Stimulated activated CD8-positive, alpha-beta memory T cell treated with anti-CD3 and anti-CD28 coated beads, Interleukin-2, amount 100 ng/mL, for 1 hour (primary cell): ENCODE measurements at places on chromosomes 5 and 9.

DNA sequence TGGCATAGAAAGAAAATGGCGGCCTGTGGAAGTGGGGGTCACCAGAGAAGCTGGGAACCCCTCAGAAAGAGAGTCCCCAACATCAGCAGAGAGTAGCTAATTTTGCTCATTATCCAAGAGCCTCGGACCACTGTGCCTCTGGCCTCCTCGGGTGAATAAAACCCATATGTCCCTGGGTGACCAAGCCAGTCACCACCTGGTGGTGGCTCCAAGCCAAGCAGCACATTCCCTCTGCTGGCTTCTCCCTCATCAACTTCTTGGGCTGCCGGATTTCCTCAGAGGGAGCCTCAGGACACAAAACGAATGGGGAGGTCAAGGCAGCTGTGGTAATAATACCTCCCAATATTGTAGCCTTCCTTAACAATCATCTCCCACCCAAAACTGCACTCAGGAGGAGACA, 242.5 kb downstream of the NFIB start:
- no peak for DNase-seq

DNA sequence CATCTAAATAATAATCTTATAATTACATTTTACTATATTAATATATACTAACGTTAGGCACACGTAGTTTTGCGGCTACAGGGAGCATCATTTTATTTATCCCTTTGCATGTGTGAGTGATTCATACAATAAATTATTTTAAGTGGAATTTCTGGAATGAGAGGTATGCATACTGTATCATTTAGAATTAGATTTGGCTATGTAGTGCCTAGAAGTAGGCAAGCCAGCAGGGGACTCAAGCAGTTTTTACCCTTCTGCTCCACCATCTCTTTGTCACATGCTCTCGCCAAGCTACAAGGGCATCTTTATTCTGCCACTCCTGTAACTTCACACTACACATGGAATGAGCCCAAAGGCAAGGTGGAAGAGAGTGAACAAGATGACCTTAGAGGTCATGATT, 60.8 kb downstream of the MEGF10 start:
- DNase-seq: no peak

DNA sequence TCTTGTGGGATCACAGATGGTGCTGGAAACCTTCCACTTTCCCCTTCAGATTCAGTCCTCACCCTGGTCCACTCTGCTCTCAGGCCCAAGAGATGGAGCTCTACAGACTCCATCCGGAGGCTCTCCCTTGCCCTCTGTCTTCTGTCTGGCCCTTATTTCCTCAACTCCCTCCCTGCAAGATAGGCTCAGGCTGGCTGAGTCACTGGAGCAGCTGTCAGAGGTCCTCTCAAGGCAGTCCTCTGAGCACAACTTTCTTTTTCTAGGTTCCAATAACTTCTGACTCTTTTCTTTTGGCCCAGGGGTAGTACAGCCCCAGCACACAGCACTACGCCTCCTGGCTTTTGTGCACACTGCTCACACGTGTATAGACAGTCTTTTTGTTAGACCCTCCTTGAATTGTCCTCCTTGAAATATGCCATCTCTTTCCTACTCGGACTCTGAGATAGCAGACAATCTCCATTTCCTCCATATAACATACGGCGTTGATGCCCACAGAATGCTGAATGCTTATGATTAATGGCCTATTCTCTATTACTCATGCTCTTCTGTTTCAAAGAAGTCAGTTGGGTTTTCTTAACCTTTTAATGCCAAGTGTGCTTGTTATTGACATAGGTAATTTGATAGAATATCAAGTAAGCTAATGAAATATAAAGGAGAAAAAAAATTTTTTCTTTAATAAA, 193.1 kb downstream of the SLC12A2 start:
- no peak for DNase-seq

GRCh38 chr5:138051441-138052296, 18.8 kb upstream of the FAM13B start:
- DNase-seq: no peak

DNA sequence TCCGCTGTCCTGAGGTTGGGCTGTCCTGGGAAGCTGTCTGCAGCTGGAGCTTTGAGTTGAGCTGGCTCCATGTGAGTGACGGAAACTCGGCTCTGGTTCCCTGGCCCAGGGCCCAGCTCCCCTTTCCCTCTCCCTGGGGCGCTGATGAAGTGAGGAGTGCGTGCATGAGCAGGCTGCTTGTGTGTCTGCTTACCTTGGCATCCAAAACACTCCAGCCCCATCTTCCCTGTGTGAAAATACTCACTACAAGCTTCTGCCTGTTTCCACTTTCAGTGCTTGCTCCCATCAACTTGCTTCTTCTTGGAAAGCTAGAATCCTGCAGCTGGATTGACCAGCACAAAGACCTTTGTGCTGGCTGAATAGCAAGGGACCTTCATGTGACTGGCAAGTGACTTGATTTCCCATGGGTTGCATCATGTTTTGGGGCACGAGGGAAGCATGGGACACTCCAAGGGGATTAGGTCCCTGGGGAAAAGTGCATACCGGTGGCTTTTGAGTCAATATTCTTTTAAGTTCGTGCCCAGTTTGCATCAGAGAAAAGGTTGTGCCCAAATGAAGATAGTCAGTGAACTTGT, 198.1 kb downstream of the GADD45G start:
- DNase-seq: no peak

DNA sequence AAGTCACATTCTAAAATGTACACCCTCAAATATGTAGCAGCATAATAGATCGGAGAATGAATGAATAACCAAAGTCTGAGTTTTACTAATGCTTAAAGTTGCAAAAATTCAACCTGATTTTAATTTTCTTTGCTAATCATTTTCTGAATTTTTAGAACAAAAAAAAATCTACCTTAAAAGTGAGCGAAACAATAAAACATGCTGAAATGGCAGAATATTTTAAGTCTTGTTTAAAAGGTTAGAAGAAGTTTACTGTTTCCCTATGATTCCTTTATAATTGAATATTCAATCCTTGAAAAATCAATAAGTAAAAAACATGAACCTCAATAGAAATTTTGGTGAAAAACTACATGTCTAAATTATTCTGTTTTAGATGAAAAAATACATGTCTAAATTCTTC, 27.1 kb upstream of the ZNF462 start:
- DNase-seq: no peak

DNA sequence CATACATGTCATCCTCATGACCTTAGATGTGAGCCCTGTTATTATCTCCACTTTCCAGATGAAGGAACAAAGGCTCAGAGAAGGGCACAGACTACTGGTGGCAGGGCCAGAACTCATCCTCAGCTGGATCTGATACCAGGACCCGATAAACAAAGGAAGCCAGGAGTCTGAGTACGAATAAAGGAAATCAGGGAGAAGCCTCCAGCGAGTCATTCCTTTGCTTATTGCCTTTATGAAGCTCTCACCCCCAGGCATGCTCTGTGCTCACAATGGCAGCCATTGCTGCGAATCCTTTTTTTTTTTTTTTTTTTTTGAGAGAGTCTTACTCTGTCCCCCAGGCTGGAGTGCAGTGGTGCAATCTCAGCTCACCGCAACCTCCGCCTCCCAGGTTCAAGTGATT, 130.1 kb downstream of the GAPVD1 start:
- no peak for DNase-seq

GRCh38 chr5:141680751-141681201, 1.3 kb downstream of the ARAP3 start:
- DNase-seq: no peak

DNA sequence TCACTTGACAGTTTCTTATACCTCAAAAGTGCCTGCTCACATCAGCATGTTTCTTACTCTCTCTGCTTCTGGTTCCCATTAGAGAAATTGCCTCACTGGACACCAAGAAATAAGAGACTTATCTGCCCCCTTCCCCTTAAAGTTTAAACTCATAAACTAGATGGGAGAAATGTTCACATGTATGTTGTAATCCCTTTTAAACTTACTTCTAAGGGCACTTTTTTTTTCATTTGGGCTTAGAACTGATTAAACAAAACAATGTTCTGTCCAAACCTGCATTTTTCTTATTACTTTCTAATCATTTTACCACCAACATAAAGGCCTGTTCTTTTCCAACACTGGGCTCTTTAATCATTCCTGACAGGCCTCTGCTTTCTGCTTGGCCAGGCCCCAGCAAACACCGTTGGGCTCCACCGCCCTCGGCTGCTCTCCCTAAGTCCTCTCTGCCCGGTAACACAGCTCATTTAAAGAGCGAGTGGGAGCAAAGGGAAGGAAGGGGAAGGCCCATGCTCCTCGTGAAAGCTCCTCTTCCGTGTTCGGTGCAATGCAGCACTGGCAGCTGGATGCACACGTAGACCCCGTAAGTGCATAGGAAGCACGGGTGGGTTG, 53.4 kb downstream of the ROR2 start:
- DNase-seq: no peak

GRCh38 chr5:168479166-168479565, 7.1 kb upstream of the RARS1 start:
- no peak for DNase-seq

DNA sequence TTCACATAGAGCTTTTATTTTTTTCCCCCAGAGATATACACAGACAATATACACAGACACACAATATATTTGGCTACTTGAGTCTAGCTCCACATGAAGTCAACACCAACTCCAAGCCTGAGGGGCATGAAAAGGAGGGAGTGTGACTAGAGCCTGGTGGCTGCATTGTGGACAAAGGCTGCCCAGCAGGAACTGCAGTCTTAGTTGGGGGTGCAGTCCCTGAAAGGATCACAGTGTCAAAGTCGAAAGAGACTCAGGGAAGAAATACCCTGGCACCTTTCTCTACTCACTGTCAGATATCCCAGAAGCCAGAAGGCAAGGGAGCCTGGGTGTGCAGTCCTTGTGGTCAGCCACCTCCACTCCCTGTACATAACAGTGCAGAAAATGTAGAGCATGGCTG, 231.6 kb upstream of the RPS23 start:
- no peak for DNase-seq

DNA sequence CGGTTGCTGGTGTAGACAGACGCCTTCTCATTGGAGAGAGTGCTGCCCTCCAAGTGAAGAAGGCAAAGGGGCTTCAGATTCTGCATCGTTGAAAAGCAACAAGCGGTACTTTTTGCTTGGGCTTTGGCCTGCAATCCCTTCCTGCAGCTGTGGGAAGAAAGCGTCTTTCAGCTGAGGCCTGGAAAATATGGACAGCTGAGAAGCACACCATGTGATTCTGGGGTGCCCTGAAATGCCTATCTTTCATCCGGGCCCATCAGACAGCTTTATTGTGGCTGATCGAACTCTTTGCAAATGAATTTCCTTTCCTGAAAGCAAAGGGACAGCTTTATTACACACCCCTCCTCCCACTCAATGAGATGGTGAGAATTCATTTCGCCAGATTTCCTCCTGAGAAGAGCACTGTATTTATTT, 74.0 kb downstream of the NSG2 start:
- DNase-seq: no peak

DNA sequence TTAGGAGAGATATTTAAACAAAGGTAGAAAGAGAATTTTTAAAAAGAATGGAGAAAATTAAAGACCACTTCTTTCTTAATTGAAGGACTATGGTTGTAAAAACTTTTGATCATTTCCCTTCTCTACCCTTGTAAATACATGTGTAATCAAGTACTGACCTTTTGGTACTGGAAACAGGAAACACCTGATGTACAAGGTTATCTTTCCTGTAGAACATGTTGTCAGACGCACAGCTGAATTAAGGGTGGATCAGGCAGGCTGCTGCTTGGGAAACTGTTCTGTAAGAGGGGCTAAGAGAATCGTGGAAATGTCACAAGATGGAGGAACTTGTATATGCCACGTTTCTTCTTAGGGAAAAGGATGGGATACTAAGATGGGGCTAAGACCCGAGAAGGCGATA, 341.6 kb downstream of the ZNF608 start:
- DNase-seq: no peak

- DNase-seq: no peak
Measured at GRCh38 chr5:96297290-96297689, 135.8 kb downstream of the PCSK1 start.

DNA sequence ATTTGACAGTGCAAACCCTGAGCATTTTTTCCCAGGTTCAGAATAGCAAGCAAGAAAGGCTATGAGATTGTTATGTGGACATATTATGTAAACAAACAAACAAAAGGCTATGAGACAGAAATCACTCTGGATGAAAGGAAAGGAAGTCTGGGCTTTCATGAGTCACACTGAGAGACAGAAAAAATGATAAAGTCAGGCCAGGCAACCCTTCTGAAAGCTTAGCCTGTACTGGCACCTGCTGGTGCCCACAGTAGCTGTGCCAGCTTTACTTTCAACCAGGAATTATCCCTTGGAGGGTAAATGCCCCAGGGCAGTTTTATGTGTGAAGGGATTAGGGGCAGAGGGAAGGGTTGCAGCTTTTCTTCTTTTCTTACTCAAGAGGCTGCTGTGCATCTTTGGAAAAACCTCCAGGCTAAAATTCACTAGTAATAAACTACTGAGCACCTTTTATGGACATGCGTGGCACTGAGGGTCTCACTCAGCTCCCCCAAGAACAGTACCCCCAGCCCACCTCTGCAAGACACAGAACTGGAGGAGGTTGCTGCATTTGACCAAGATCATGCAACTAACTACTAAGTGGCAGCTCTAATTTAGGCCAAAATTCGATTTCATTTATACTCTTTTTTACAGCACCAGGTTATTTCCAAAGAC, 41.7 kb downstream of the ACTL7B start:
- no peak for DNase-seq

GRCh38 chr9:98852460-98852734, 44.9 kb downstream of the GALNT12 start:
- no peak for DNase-seq

DNA sequence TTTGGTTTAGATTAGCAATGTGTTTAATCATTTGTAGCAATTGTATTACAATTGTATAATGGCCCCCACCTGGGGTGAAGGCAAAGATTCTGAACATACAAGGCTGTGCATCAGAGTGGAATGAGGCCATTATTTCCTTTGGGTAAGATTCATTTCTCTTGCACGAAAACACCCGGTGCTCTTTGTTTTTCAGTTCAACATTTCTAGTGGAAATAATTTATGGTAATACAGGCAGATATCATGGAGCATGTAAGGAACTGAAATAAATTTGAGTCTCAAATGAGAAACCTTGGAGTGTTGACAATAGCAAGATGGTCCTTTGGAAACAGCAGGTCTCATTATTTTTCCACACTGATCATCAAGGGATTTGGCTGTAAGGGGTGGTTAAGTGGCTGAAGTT, 475.9 kb downstream of the GABRG2 start:
- no peak for DNase-seq

DNA sequence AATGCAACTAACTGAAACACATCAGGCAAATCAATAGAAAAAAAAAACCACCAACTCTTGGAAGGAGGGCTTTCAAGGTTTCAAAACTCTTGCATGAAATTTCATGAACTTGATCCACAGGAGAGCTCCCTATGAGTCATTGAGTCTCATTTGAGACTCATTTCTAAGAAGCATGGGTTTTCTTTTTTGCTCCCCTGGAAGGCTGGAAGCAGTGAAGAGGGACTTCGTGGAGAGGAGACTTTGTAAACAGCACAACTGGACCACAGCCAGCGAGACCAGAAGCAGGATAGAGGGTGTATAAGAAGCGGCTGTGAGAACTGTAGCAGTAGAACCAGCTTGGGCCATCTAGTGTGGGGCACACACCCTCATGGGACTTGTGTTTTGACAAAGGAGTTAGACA, 41.2 kb upstream of the RAPGEF1 start:
- no peak for DNase-seq

- DNase-seq: no peak
Measured at GRCh38 chr5:165014439-165014838, 1509.0 kb downstream of the MAT2B start.
